ENCODE measurements at places on chromosomes 5 and 9.

GRCh38 chr9:78298046-78298765, 1.3 kb downstream of the PSAT1 start:
- no peak for DNase-seq

DNA sequence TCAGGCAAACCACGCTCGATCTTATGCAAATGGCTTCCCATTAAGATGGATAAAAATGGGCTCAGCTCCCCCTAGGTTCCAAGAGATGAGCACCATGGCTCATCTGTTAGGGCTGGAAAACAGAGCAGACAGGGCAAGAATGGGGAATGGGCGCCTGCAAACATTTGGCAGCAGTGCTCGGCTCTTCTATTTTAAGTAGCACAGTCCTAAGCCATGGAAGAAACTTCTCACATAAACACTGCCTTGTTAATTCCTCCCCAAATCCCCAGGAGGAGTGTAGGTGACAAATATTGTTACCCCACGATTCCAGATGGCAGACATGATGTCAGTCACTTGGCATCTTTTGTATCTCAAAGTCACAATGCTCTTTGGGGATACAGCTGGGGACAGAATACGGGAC, 221.8 kb downstream of the ICE1 start:
- no peak for DNase-seq

GRCh38 chr5:133247881-133248624, 196.2 kb downstream of the HSPA4 start:
- DNase-seq = peak; percentile 26

DNA sequence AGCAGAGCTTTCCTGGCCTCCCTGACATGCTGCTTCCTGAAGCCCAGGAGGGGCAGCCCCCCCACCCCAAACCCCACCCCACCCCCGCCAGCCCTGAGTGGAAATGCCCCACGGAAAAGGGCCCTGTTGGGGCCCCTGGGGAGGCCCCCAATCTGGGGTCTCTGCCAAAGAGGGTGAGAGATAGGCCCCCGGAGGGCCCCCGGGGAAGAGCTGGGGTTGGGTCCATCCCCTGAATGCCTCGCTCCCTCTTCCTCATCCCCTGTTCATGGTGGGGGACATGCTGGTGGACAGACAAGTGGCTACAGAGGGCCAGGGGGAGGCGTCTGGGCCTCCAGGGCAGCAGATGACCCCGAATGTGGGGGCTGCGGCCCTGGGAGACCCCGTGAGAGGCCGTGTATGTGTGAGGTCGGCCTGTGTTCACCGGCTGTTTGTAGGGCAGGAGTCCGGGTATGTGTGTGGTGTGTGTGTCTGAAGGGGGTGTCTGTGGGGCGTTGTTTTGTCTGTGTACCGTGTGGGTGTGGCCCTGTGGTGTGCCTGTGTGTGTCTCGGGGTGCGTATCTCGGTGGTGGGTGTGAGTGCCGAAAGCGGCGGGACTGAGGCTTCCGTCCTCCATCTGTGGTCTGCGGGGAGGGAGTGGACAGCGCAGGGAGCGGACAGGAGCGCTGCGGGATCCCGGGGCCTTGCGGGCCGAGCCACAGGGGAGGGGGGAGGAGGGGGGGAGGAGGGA, 11.3 kb downstream of the C9orf50 start:
- DNase-seq = no peak

- no peak for DNase-seq
Measured at GRCh38 chr5:141832131-141832530, 46.1 kb downstream of the PCDH1 start.

- peak; percentile 13 for DNase-seq
Measured at GRCh38 chr5:54514841-54515432, 2.6 kb upstream of the SNX18 start.

- DNase-seq = no peak
Measured at GRCh38 chr5:98839469-98840383, 66.3 kb downstream of the RGMB start.

DNA sequence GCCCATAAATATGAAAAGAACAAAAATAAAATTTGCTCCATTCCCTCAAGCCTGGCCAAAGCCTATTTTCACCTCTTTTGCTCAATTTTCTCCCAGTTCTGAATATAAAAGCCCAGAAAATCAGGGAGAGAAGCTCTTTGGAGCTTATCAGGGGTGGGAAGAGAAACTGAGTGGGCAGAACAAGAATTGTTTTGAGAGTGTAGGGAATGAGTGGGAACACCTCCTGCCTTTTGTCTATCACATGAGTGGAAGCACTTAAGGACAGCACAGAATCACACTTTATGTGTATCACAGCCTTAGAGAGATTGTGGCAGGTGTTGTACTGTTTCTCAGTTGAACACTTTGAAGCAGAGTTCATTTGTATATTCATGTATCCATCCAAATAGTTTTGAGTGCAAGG, 139.2 kb upstream of the HMHB1 start:
- no peak for DNase-seq

DNA sequence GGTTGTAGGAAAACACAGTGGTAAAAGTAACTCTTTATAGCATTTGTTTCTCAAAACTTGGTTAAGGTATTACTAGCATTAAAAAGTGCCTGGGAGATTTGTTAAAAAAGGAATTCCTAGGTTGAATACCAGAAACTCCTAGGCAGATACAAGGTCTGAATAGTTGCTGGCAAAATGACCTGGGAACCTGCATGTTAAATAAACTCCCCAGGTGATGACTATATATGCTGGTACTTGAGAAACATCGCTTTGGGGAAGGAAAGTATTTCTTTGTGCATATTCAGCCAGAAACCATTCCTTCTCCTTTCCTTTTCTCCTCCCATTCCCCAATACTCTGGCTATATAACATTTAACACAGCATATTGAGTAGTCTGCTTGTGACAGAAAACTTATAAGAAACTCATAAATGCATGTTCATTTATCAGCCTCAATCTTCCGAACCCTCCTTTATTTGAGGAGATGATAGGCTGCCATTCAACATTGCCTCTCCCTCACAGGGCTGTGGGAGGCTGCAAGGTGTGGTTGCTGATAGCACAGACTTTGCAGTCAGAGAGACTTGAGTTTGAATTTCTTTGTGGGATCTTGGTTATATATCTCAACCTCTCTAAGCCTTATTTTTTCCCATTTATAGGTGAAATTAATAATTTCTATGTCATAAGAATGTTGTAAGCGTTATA, 28.7 kb downstream of the PCSK1 start:
- no peak for DNase-seq
